ENCODE measurements at places on chromosomes 16 and 17. TPM values are rescaled to one million over a fixed set of nuclear protein-coding genes. Genes with fewer than 3 reads are reported as not detected.

Gene BBS2
- total RNA-seq: 66.0 TPM

Gene PPP1R27
- total RNA-seq: 0.62 TPM

Gene MT1M
- 1.2 TPM for total RNA-seq

Gene BRCA1
- total RNA-seq: 7.3 TPM

Gene CSH1
- not detected for total RNA-seq

Gene CACNG3
- total RNA-seq: not detected

Gene TP53TG3
- total RNA-seq: not detected

- DNase-seq: no peak
- no peaks in the 10 kb centered on the region for H3K27me3 ChIP-seq
- no peak overlapping the region for H3K4me3 ChIP-seq
- H3K27ac ChIP-seq: peak overlapping the region; percentile 29
Measured at GRCh38 chr16:19505600-19506303, 16.1 kb downstream of the GDE1 start.

DNA sequence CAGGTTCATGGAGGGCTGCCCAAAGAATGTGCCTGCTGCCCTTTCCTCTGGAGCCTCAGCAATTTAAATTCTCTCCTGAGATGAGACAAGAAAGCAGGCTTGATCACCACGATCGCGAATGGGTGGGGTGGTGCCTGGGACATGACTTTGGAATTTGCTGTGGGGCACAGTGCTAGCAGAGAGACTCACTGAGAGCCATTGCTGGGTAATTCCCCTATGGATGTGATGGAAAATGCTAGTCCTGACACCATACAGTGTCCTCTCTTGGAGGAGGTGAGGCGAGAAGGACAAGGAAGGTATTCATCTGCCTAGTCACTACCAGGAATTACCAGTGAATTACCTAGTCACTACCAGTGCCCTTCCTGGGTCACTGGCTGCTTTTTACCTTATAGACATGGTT, 15.5 kb downstream of the FAM20A start:
- H3K36me3 ChIP-seq: no peaks in the 10 kb centered on the region
- no peaks in the 10 kb centered on the region for H3K4me1 ChIP-seq
- peaks cover 4% of the 10 kb centered on the region for H3K27me3 ChIP-seq
- no peak overlapping the region for H3K27ac ChIP-seq

DNA sequence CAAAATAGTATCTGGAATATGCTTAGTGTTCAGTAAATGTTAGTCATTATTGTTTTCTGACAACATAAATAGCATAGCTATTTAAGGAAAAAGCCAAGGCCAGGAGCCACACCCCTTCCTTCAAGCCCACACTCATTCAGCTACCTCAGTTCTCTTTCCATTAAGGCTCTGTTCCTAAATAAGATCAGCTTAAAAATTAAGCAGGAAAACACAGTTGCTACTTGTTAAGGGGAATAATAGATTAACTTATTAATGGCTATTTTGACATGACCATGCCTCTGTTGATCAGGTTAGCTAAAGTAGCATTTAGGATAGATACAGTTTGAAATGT, 158.1 kb downstream of the CHD9 start:
- peaks cover 48% of the 10 kb centered on the region for H3K4me1 ChIP-seq
- DNase-seq: no peak
- H3K4me3 ChIP-seq: peak overlapping the region; percentile 24
- H3K27me3 ChIP-seq: no peaks in the 10 kb centered on the region
- H3K27ac ChIP-seq: peak overlapping the region; percentile 50

GRCh38 chr17:33941744-33942143, 313.3 kb upstream of the CCL2 start:
- H3K4me3 ChIP-seq: no peak overlapping the region
- no peak for DNase-seq
- no peaks in the 10 kb centered on the region for H3K4me1 ChIP-seq

DNA sequence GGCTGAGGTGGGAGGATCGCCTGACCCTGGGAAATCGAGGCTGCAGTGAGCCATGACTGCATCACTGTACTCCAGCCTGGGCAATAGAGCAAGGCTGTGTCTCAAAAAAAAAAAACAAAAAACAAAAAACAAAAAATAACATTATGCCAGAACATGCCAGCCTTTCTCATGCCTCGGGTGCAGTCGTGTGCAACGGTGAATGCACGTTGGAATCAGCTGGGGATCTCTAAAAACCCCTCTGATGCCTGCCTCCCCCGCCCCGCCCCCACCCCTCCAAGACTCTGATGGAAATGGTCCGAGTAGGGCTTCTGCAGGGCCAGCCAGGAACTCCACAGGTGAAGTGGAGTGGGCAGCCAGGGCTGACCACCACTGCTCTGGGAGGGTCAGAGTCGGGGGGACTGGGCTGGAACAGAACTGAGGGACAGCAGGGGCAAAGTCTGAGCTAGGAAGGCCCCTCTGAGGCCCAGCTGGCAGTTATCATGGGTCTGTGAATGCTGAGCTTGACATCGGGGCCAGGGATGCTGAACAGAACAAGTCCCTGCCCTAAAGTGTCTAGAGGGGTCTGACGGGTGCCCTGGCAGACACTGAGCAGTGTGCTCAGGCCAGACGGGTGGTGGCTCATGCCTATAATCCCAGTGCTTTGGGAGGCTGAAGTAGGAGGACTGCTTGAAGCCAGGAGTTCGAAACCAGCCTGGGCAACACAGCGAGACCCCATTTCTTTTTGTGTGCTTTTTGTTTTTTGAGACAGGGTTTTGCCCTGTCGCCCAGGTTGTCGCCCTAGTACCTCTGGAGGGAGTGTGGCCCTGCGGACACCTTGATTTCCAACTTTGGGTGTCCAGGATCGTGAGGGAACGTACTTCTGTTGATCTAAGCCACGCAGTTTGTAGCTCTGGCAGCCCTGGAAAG, 193.4 kb upstream of the GSE1 start:
- H3K27ac ChIP-seq: no peak overlapping the region
- no peak for DNase-seq
- no peaks in the 10 kb centered on the region for H3K36me3 ChIP-seq

GRCh38 chr17:38554430-38555350, 51.1 kb downstream of the SRCIN1 start:
- no peaks in the 10 kb centered on the region for H3K36me3 ChIP-seq
- H3K27me3 ChIP-seq: peaks cover 29% of the 10 kb centered on the region
- peaks cover 14% of the 10 kb centered on the region for H3K4me1 ChIP-seq
- no peak for DNase-seq
- no peak overlapping the region for H3K27ac ChIP-seq
- no peak overlapping the region for H3K4me3 ChIP-seq

GRCh38 chr16:31486045-31486444, 3.1 kb downstream of the SLC5A2 start:
- peaks cover 7% of the 10 kb centered on the region for H3K36me3 ChIP-seq
- no peak overlapping the region for H3K27ac ChIP-seq
- H3K4me1 ChIP-seq: peaks cover 11% of the 10 kb centered on the region
- no peak overlapping the region for H3K4me3 ChIP-seq
- peaks cover 3% of the 10 kb centered on the region for H3K27me3 ChIP-seq

- H3K27ac ChIP-seq: no peak overlapping the region
- peaks cover 12% of the 10 kb centered on the region for H3K27me3 ChIP-seq
- DNase-seq: no peak
- no peaks in the 10 kb centered on the region for H3K4me1 ChIP-seq
- no peak overlapping the region for H3K4me3 ChIP-seq
Measured at GRCh38 chr17:16923904-16924695, 47.8 kb downstream of the TNFRSF13B start.

DNA sequence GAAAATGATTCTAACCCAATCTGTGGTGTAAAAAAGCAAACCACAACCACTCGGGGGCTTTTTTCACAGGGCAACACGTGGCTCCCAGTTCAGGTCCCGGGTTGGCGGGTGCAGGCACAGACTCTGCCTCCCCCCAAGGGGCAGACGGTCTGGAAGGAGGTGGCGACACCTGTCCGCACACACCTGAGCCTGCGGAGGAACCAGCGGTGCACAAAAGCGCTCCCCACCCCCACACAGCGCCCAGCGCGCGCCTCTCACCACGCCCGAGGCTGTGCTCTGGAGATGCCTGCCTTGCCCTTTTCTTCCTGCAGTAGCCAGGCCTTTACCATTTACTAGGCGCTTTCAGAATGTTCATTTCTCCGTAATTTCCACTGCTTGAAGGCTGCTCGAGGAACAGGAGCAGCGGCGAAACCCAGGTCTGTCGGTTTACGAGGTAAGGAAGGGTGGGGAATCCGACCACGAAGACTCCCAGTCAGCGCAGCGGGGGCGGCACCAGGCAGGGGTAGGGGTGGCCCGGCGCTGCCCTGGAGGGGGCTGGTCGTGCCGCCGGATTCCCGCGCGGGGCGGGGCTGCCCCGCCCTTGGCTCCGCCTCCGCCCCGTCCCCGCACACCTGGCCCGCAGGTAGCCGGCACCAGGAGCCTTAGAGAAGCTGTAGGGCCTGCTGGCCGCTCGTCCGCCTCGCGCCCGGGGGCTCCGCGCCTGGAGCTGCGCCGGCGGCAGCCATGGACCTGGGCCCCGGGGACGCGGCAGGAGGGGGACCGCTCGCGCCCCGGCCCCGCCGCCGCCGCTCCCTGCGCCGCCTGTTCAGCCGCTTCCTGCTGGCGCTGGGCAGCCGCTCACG, at the start of gene USP43:
Gene USP43 (plus strand): TSS at position 608 of the 842 bp plus-strand sequence. CDS start 116 bp downstream, at position 724.
- H3K4me3 ChIP-seq: peak within 1 kb of the TSS; percentile 87
- peak within 1 kb of the TSS; percentile 75 for H3K27ac ChIP-seq
- no peak for DNase-seq
- no peaks in the 10 kb centered on the region for H3K36me3 ChIP-seq
- H3K27me3 ChIP-seq: no peaks in the 10 kb centered on the region

- H3K4me1 ChIP-seq: no peaks in the 10 kb centered on the region
- H3K27me3 ChIP-seq: peaks cover 40% of the 10 kb centered on the region
- no peak for DNase-seq
- no peak overlapping the region for H3K27ac ChIP-seq
- no peaks in the 10 kb centered on the region for H3K36me3 ChIP-seq
- no peak overlapping the region for H3K4me3 ChIP-seq
Measured at GRCh38 chr17:49858796-49859195, 10.9 kb upstream of the TAC4 start.

- peak overlapping the region; percentile 42 for H3K4me3 ChIP-seq
- H3K27ac ChIP-seq: peak overlapping the region; percentile 78
Measured at GRCh38 chr16:57260294-57260929, 15.4 kb downstream of the ARL2BP start.

- no peaks in the 10 kb centered on the region for H3K4me1 ChIP-seq
- H3K36me3 ChIP-seq: no peaks in the 10 kb centered on the region
- H3K27me3 ChIP-seq: no peaks in the 10 kb centered on the region
Measured at GRCh38 chr16:26643519-26643918, 423.2 kb upstream of the C16orf82 start.

- H3K4me1 ChIP-seq: no peaks in the 10 kb centered on the region
- DNase-seq: no peak
- H3K27ac ChIP-seq: no peak overlapping the region
- H3K27me3 ChIP-seq: peaks cover 57% of the 10 kb centered on the region
- no peaks in the 10 kb centered on the region for H3K36me3 ChIP-seq
Measured at GRCh38 chr17:40582328-40582901, 17.1 kb upstream of the CCR7 start.

DNA sequence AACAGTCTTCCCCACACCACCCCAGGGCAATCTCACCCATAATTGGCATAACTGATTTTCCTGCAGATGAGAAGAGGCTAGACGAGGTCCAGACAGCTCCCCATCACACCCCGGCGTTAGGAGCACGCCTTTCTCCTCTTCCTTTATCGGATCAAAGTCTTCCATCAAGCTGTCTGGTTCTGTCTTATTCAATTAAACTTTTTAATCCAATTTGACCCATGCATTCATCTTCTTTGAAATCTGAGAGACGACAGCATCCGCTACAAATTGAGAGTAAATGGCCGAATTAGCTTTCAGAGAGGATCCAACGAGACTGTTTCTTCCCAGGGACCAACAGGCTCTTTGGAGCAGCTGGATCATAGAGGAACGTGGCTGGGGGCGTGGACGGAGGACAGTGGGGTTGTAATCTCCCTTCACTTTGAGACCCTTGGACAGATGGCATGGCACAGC, 44.4 kb upstream of the GPRC5B start:
- H3K36me3 ChIP-seq: no peaks in the 10 kb centered on the region
- H3K4me3 ChIP-seq: no peak overlapping the region
- peaks cover 10% of the 10 kb centered on the region for H3K4me1 ChIP-seq
- DNase-seq: peak; percentile 53
- H3K27ac ChIP-seq: no peak overlapping the region
- H3K27me3 ChIP-seq: no peaks in the 10 kb centered on the region
